ENCODE measurements at places on chromosomes 7 and 10.

GRCh38 chr7:156230576-156230975, 410.0 kb upstream of the RNF32 start:
- H3K4me3 ChIP-seq, result no peak overlapping the region
- no peaks in the 10 kb centered on the region for H3K36me3 ChIP-seq
- H3K27ac ChIP-seq, result no peak overlapping the region
- no peak for DNase-seq
- no peaks in the 10 kb centered on the region for H3K27me3 ChIP-seq

DNA sequence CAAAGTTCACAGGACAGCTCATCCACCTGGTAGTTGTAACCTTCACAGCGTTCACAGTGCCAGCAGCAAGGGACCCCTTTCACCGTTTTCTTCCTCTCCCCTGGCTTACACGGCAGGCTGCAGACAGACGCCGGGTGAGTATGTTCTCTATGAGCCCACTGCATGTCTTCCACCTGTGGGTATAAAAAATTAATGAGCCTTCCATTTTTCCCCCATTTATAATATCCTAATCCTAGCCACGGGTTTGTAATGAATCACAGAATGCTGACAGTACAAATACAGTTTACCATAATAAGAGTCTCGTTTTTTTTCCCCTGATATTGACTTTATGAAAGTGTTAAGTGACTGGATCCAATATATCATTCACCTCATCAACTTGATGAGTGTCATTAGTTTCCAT, 719.0 kb downstream of the GRM8 start:
- H3K27me3 ChIP-seq, result no peaks in the 10 kb centered on the region
- H3K27ac ChIP-seq, result no peak overlapping the region
- H3K4me1 ChIP-seq, result no peaks in the 10 kb centered on the region
- no peak overlapping the region for H3K4me3 ChIP-seq
- no peaks in the 10 kb centered on the region for H3K36me3 ChIP-seq

DNA sequence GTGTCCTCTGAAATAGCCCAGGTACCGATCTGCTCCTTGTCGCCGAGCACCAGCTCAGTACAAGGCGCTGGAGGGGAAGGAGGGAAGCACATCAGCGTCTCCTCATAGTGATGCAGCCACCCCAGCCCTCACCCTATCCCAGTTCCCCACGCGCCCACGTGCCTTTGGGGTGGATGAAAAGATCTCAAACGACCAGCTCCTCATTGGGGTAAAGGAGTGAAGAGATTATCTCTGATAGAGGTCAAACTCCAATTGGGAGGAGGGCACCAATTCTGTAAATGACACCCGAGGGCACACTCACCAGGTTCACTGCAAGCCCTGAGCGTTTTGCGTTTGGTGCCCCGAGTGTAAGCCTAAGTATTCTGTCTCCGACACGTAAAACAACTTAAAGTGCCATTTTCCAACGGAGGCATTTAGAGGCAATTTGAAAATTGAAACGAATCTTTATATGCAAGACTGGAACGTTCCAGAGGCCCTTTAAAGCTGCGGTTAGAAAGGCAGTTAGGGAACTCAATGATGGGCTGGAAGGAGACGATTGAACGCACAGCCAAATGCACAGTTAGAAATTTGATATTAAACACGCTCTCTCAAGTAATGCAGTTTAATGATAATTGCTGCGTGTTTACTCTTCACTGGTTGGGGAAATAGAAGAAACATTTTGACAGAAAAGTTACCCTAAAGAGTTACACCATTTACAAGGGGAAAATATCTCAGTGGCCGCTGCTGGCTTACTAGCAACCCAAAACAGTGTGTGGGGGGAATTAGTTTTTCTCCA, 8.9 kb upstream of the EMX2 start:
- DNase-seq, result peak; percentile 80
- H3K27ac ChIP-seq, result peak overlapping the region; percentile 68
- no peaks in the 10 kb centered on the region for H3K36me3 ChIP-seq
- no peaks in the 10 kb centered on the region for H3K27me3 ChIP-seq
- peak overlapping the region; percentile 66 for H3K4me3 ChIP-seq
- peaks cover 33% of the 10 kb centered on the region for H3K4me1 ChIP-seq

- H3K4me1 ChIP-seq, result no peaks in the 10 kb centered on the region
- H3K27ac ChIP-seq, result no peak overlapping the region
- H3K36me3 ChIP-seq, result no peaks in the 10 kb centered on the region
- DNase-seq, result peak; percentile 75
- no peak overlapping the region for H3K4me3 ChIP-seq
- H3K27me3 ChIP-seq, result 0 out of 2 replicates have a peak, but pooled peaks cover 5% of the 10 kb centered on the region
These were observed 32.6 kb upstream of the HERPUD2 start for GRCh38 chr7:35727571-35727970.

- no peak overlapping the region for H3K4me3 ChIP-seq
- no peaks in the 10 kb centered on the region for H3K36me3 ChIP-seq
- no peak for DNase-seq
- no peaks in the 10 kb centered on the region for H3K4me1 ChIP-seq
- H3K27me3 ChIP-seq, result no peaks in the 10 kb centered on the region
These were observed 1224.6 kb upstream of the LRRTM3 start for GRCh38 chr10:65701168-65701776.

DNA sequence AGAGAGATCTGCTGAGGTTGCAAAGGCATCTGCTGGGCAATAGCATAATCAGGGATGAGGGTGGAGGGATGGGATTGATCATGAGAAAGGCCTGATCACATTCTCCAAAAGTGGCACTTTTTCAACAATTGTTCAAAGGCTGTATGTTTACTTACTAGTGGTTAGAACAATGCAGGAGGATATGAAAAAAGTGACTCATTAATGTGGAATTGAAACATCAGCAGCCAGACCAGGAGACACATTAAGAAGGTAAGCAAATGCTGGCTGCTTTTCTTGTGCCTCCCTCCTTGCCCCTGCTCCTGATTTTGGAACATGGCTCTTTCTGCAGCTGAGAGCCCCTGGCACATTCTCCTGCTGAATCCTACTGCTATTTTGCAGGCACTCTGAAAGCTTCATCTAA, 63.5 kb downstream of the FAM204A start:
- H3K4me3 ChIP-seq, result no peak overlapping the region
- H3K27me3 ChIP-seq, result no peaks in the 10 kb centered on the region
- no peak overlapping the region for H3K27ac ChIP-seq
- peak; percentile 14 for DNase-seq
- H3K36me3 ChIP-seq, result no peaks in the 10 kb centered on the region

GRCh38 chr7:125412890-125413665, 483.5 kb upstream of the POT1 start:
- H3K27me3 ChIP-seq, result no peaks in the 10 kb centered on the region
- DNase-seq, result no peak
- H3K36me3 ChIP-seq, result no peaks in the 10 kb centered on the region
- no peak overlapping the region for H3K27ac ChIP-seq
- no peaks in the 10 kb centered on the region for H3K4me1 ChIP-seq
- H3K4me3 ChIP-seq, result no peak overlapping the region

DNA sequence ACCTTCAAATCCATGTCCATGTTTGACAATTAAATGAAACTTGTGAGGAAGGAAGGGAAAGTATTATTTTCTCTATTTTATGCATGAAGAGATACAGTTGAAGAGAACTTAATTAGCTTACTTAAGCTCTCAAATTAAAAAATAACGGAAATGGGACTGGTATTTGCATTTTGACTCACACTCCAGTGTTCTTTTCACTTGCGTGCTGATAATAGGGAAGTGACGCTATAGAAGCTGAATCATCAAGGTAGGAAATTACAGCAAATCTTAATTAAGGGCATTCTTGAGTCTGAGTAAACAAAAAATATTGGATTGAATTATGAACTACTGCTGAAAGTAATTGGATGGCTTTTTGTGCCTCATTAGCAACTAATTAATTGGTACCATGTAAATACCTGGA, 44.0 kb upstream of the NPVF start:
- H3K27ac ChIP-seq, result no peak overlapping the region
- H3K36me3 ChIP-seq, result no peaks in the 10 kb centered on the region
- H3K27me3 ChIP-seq, result no peaks in the 10 kb centered on the region
- no peak overlapping the region for H3K4me3 ChIP-seq

- no peak for DNase-seq
- H3K4me1 ChIP-seq, result no peaks in the 10 kb centered on the region
- H3K36me3 ChIP-seq, result no peaks in the 10 kb centered on the region
- no peaks in the 10 kb centered on the region for H3K27me3 ChIP-seq
- no peak overlapping the region for H3K4me3 ChIP-seq
These were observed 87.3 kb downstream of the ADCY1 start for GRCh38 chr7:45661302-45661995.

GRCh38 chr7:115476671-115477181, 553.8 kb downstream of the TFEC start:
- H3K4me1 ChIP-seq, result peaks cover 19% of the 10 kb centered on the region
- H3K36me3 ChIP-seq, result no peaks in the 10 kb centered on the region
- H3K27me3 ChIP-seq, result no peaks in the 10 kb centered on the region
- H3K27ac ChIP-seq, result no peak overlapping the region
- DNase-seq, result peak; percentile 23

DNA sequence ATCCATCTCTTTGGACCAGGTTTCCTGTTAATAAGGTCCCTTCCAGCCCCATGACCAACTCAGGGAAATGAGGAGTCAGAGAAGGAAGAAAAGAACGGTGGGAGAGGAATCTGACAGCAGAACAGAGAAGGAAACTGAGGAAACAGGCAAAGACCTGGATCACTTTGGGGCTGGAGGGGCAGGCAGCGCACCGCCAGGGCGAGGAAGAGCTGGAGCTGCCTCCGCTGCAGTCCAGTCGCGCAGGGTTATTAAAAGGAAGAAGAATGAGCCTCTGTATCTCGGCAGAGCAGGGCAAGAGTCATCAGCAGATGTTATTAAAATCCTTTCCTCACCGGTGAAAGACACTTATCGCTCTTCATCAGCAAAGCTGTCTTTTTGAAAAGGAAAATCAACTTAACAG, 37.7 kb upstream of the R3HCC1L start:
- no peaks in the 10 kb centered on the region for H3K36me3 ChIP-seq
- DNase-seq, result no peak
- H3K27me3 ChIP-seq, result peaks cover 6% of the 10 kb centered on the region
- H3K4me1 ChIP-seq, result no peaks in the 10 kb centered on the region

DNA sequence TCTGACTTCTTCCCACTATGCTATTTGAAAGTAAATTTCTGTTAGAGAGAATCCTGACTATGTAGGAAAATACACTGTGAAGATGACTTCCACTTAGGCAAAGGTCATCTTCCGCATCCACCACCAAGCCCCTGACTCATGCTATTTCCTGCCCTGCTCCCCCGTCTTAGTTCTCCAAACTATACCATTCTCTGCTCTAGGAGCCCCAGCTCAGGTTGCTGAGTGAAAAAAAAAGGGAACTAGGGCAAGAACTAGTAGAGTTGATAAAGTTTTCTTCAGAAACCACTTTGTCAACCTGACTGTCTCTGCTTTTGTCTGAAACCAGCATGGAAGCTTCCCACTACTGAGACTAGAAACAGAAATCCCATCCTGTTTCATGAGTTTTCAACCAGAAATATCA, 96.9 kb downstream of the EVX1 start:
- no peaks in the 10 kb centered on the region for H3K4me1 ChIP-seq
- H3K27me3 ChIP-seq, result no peaks in the 10 kb centered on the region
- H3K4me3 ChIP-seq, result no peak overlapping the region
- no peaks in the 10 kb centered on the region for H3K36me3 ChIP-seq
- H3K27ac ChIP-seq, result no peak overlapping the region

DNA sequence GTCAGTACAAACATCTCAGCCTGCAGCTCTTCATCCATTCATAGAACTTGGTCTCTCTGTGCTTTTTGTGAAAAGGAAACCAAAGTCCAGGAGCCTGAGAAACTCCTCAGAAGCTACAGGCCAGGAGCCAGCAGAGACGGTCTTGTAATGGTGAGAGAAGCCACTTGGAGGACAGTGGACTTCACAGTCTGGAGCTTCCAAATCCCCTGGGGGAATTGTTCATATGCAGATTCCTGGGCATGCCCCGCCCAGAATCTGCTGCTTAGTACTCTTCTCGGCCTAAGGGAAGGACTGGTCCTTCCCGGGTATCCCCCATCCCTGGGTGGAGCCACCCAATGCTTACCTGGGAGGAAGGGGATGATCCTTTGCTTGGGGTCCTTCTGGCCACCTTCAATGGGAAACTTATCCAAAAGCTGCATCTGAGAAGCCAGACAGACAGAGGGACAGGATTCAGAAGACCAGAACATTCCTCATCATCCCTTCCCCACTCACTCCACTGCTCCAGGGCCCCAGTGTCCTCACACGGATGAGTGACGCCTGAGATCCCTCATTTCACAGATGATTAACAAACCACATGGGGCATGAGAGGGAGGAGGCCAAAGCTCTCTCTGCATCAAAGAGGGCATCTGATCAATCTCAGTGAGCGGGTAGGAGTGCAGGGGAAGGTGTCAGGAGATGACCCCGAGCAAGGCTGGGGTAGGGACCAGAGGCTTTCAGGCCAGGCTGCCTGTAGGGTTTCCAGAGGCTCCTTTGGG, 88.4 kb downstream of the SH3PXD2A start:
- H3K36me3 ChIP-seq, result no peaks in the 10 kb centered on the region
- DNase-seq, result no peak
- H3K27ac ChIP-seq, result no peak overlapping the region
- no peak overlapping the region for H3K4me3 ChIP-seq

All from GM23248 (cell line).